ELR (cell line): ENCODE measurements at places on chromosomes 11 and 22.
A peak's percentile ranks its signal among the peaks of the same experiment; 100 is the strongest.

GRCh38 chr11:117462864-117463247 lies 135.2 kb downstream of the CEP164 start:
- DNase-seq = no peak

- DNase-seq = peak; percentile 83
Observed at GRCh38 chr11:5624489-5625279, at the start of gene TRIM34. TSS of gene TRIM34 (plus strand) at chr11:5625001. CDS start at chr11:5632332, 7,331 bp downstream.

DNA sequence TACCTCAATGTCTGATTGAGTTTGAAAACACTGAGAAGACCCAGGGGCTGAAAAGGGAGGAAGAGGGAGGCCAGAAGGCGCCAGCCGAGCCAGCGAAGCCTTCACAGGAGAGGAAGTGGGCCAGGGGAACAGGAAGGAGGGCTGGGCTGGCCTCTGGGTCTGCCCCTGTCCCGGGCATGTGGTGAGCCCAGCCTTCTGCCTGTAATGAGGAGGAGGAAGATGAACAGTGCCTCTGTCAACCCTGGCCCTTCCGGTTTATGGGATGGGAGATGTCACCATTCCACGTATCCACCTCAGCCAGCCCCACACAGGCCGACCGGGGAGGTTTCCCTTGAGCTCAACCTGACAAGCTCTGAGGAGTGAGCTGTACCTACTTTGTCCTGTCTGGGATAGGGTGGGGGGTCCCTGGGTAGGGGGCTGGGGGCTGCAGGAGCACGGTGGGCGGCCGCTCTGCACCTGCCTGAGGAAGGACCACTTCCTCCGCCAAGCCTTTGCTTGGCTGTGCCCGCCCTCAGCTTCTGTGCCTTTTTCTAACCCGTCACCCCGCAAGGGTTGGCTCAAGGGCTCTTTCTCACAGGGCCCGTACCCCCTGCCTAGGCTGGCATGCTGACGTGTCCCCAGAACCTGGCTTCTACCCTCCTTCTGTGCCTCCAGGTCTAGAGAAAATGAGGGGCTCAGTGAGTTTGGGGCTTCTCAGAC lies 2.0 kb downstream of the PARVG start:
- DNase-seq = no peak

DNA sequence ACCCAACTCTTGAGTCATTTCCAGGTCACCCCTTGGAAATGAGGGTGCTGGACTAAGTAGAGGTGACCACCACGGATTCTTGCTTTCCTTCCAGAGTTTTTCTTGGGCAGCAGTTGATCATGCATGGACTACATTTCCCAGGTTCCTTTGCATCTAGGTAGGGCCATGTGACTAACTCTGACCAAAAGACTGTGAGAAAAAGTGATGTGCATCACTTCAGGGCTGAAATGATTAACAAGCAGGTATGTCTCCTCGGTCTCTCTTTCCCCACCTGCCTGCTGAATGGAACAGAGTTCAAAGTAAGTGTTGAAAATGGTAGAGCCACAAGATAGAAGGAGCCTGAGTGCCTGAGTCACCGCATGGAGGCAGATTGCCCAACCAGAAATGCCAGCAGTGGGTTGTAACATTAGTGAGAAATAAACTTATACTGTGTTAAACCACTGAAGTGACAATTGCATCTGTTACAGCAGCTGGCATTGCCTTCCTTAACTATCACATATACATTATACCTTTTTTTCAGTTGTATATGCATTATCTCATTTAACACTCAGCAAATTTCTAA lies 113.5 kb downstream of the MN1 start:
- DNase-seq = peak; percentile 25

- DNase-seq = peak; percentile 63
Observed at GRCh38 chr22:37519268-37520195, at the start of gene CARD10. TSS of gene CARD10 (minus strand) at chr22:37519415. CDS start at chr22:37519200, 215 bp downstream.

- no peak for DNase-seq
Observed at GRCh38 chr11:38182126-38182866, 1584.3 kb upstream of the RAG2 start.

DNA sequence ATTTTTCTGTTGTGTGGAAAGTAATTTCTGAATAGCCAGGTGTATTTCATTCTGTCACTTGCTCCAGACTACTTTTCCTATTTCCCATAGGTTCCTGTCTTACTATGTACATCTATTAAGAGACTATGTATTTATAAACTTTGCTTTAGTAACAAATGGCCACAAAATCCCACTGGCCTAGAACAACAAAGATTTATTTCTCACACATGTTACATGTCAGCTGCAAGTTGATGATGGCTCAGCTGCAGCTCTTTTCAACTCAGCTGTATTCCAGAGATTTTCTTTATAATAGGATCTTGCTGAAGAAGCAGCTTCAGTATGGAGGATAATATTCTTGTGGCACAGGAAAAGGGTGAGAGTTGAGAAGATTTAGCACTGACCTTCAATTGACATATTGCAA lies 539.6 kb upstream of the LRRC4C start:
- no peak for DNase-seq

- DNase-seq = no peak
Observed at GRCh38 chr11:36201411-36201810, 87.8 kb downstream of the COMMD9 start.

DNA sequence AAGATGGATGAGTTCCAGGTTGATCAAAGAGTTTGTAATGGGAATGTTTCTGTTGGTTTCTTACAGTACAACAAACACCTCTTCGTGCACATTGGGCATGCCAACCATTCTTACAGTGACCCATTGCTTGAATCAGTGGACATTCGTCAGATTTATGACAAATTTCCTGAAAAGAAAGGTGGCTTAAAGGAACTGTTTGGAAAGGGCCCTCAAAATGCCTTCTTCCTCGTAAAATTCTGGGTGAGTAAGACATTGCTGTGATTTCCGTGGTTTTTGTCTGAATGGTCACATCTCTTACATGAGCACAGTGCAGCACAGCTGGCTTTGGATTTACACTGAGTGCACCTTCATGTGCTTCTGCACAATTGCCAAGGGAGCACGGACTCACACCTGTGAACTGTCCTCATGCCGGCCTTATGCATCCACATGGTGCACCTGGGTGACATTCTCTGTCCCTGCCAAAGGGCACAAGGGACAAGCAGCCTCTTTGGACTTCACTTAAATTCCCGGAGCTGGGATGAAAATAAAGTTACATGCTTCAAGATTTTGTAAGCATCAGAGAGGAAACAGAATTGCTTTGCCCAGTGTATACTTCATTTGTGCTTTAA lies 107.1 kb upstream of the RASSF10 start:
- DNase-seq = peak; percentile 85

- no peak for DNase-seq
Observed at GRCh38 chr11:122285070-122285988, 169.3 kb upstream of the BLID start.

DNA sequence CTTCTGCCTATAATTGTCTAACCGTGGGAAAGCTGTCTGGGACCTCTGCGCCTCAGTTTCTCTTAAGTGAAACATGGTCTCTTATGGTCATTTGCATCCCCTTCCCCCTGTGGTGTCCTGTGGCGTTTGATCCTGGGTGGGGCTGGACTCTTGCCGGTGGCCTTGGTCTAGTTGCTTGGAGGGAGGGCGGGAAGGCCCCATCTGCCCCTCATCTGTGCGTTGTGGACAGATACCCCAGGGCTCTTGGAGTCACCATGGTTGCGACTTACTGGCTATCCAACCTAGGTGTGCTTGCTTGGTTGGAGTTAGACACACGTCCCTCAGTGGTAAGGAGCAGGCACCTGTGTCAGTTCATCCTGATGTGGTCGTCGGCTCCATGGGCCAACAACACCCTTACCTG lies 15.2 kb downstream of the SHANK3 start:
- no peak for DNase-seq

GRCh38 chr22:38034884-38035529 lies 22.2 kb upstream of the PICK1 start:
- DNase-seq = no peak

- DNase-seq = peak; percentile 69
Observed at GRCh38 chr11:59112494-59112893, 5.5 kb downstream of the FAM111B start.

DNA sequence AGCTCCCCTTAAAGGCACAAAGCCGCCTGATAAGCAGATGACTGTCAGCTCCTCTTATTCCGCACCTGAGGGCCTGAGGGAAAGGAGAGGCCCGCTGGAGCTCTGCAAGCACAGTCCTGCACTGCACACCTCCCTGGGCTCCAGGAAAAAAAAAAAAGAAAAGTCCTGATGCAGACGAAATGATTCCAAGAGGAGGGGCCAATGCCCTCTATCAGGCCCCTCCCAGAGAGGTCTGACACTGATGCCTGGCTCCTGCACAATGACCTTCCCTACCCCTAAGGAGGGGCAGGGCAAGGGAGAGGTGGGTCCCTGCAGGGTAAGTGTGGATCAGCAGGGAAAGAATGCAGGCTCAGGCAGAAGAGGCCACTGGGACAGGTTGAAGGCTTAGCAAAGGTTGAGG lies 572.7 kb downstream of the SOX6 start:
- no peak for DNase-seq

- no peak for DNase-seq
Observed at GRCh38 chr11:46658259-46658658, 40.9 kb downstream of the ATG13 start.

DNA sequence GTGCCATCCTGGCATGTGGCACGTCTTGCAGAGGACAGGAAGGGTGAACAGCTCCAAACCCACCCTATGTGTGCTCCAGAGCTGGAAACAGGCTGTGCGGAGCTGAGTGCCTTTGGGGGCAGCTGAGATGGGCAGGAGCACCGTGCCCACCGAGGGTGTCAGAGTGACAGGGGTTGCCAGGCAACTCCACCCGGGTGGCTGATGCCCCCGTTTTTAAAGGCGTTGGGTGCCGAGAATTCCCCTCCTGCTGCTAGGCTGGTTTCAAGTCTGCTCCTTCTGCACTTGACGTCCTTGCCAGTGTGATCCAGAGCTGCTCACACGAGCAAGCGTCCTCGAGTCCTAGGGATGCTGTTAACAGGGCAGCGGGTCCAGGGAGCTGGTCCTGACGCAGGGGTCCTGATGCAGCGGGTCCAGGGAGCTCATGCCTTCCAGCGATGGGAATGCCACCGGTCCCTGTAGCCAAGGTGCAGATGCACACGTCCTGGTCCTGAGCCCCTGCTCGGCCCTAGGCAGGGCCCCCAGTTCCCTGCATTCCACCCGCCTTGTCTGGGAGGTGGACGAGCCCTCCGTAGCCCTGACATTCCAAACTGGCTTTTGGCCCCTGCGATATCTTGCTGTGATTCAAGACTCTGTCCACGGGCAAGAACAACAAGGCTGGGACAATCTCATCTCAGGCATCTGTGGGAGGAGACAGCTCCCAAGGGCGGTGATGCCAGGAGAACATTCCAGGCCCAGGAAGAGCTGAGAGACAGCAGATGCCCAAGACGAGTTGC lies 4.9 kb downstream of the KCNQ1 start:
- DNase-seq = no peak

DNA sequence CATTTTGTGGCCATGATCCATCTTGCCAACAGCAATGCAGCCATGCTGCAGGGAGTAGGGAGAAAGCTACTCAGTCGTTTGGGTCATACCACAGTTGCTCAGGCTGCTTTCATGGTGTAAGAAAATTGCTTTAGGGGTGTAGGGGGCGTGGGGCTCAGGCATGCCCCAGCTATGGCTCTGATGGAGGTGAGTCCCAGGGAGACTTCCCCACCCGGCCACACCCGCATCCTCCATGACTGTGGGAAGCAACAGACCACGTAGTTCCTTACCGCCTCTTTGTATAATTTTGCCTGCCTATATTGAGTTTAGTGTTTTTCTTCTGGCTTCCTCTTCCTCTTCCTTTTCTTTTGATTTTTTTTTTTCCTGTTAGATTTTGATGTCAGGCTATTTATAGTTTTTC lies 58.8 kb downstream of the SPECC1L start:
- DNase-seq = no peak

DNA sequence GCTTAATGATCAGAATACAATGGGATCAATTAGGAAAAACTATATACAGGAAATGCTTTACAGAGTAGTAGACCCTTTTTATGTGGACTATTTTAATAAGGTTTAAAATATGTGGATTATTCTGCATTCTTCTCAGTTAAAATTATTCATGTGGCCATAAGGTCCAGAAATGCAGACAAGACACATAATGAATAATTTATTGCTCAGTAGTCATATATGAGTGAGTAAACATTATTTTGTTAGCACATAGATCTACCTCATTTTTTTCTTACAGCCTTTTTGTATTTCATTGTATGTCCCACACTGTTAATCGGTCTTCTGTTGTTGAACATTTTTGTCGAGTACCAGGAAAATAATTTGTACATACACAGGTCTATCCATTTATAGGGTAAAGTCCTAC lies 20.8 kb downstream of the MED17 start:
- no peak for DNase-seq

DNA sequence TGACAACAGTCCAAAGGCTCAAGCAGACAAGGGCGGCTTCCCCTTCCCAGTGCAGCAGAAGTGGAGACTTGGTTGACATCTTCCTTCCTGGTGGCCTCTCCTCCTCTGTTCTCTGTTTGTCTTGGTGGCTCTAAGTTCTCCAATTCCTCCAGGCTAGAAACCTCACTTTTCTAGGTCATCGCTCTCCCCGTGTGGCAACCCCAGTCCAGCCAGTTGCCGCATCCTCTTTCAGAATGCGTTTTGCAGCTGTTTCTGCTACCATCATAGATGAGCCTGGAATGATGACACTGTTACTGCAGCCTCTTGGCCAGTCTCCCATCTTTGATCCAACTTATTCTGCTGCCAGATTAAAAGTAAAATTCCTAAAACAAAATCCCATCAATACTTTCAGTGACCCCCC lies 201.5 kb downstream of the TRIM29 start:
- no peak for DNase-seq

DNA sequence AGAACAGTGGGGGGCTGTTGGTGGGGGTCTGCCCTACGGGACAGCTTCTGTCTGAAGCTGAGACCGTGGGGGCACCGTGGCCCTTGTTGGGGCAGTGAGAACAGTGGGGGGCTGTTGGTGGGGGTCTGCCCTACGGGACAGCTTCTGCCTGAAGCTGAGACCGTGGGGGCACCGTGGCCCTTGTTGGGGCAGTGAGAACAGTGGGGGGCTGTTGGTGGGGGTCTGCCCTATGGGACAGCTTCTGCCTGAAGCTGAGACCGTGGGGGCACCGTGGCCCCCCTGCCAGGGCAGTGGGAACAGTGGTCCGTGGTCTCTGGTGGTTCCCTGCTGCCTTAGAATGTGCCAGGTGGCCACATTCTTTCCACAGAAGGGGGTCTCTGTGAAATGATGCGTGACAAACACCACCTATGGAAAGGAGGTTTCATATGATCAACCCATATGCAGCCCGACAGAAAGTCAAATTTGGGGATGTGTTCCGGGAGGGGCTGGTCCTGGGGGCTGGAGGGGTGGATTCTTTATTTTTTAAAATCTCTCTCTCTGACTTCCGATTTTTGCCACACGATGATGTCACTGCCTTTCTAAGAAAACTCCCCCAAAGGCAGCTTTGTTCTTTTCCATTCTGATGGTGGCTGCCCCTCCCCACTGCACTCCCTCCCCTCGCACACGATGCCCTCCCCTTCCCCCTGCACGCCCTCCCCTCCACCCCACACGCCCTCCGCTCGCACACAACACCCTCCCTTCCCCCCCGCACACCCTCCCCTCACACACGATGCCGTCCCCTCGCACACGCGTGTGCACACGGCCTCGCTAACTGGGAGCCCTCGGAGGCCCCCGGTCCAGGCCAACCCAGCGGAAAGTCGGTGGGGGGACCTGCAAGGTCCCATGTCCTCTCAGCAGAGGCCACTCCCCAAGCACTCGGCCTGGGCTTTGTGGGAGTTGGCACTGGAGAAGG lies 1186.5 kb downstream of the BRD1 start:
- DNase-seq = no peak

- peak; percentile 29 for DNase-seq
Observed at GRCh38 chr11:23866641-23867040, 630.2 kb upstream of the LUZP2 start.

GRCh38 chr11:46295312-46296058 lies 18.0 kb downstream of the CREB3L1 start:
- peak; percentile 89 for DNase-seq
